ENCODE measurements at places on chromosomes 2 and 18.

GRCh38 chr2:29821591-29821990 is 99.8 kb downstream of the ALK start:
- no peak for DNase-seq

GRCh38 chr18:53757328-53757727 is 467.1 kb downstream of the MBD2 start:
- DNase-seq: no peak

DNA sequence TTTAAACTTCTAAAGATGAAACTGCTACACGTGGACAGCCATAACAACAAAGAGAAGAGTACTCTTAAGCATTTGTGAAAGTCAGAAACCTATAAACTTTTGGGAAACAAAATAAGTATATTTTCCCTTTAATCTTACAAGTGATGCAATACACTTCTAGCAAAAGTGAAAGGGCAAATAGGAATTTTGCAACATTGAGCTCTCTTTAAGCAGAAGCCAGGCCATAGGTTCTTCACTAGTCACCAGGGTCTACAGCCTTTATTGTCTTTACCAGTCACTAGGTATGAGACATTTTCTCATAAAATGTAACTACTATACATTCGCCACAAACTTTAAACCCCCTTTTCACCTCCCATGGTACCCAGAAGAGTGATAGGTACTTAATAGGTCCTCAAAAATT is 37.5 kb downstream of the SCN1A start:
- no peak for DNase-seq

DNA sequence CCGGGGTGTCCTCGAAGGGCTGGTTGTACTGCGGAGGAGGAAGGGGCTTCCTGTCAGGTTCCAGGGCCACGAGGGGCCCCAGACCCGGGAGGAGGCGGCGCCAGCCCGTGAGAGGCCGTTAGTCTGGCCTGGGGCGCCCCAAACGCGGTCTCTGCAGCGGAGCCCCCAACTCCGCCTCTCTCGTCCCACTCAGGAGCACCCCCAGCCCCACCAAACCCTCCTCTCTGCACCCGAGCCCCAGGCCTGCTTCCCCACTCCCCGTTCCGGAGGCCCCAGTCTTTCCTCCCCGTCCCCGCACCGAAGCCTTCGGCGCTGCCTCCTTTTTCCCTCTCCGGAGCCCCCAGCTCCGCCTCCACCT is 473 bp downstream of the HJURP start:
- DNase-seq: no peak

DNA sequence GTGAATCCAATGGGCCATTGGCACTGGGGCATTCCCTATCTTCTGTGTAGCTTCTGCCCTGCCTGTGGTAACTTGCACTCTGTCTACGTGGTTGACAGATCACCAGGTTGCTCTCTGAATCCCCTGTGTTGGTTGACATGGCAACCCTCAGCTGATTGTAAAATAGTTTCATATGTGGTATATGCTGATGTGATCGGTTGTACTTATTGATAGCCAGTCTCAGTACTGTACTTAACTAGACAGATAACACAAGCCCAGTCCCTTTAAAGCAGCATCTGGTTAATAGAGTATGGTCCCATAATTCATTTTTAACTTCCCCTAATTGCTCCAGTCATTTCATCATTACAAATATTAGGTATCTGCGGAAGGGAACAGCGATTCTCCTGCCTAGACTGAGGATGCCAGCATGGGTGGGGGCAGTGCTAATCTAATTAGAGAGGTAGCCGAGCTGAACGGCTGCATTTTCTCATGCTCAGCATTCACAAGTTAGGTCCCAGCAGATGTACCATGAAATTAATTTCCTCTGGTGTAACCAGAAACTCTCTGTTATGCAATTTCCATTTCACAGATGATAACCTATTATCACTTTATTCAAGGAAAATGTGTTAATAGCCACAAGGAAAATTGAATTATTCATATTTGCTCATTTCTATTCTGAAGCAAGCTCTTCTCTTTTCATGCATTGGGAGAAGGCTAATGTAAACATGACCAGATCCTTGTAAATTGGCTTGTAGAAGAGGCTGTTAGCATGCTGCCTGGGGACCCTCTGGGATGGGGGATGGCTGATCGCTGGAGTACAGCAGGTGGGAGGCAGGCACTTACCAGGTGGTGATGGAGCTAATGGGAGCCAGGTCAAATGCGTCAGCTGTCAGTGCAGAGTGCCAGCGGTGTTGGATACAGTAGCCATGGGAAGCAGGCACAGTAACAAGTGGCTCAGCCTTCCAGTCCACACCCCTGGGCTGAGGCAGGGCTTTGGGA is 608.3 kb downstream of the GALR1 start:
- no peak for DNase-seq

DNA sequence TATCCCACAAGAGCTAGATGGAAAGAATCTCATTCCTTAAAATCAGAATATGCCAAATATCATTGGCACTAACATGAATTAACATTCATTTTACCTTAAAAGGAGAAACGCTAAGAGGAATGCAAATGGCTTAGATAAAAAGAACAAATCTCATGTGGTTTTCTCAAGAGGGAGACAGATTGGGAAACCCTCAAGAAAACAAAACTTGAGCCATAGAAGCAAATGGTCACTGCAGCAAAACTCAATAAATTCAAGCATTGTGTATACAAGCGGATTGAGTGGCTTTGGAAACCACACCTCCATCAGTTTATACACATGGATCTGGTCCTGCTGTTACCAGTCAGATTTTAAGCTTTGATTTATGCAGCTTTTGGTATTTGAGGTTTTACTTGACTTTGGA is 1331.8 kb upstream of the ZEB2 start:
- DNase-seq: no peak

DNA sequence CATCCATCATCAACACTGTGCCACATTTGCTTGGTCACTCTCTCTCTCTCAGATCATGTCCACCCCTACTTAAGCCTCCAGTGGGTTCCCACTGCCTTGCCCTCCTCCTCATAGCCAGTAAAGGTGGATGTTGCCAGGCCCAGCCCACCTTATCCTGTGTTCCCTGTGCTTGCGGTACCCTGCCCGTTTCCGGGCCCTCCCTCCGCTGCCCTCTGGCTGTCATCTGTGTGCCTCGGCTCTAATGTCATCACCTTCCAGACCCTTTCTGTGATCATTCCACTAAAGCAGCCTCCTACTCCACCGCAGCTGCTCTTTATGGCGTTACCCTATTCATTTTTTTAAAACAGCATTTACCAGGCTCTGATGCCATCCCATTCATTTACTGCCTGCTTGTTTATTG is 305.7 kb upstream of the SKOR2 start:
- DNase-seq: no peak

GRCh38 chr2:135942936-135943688 is 42.3 kb downstream of the DARS1 start:
- DNase-seq: no peak

- no peak for DNase-seq
These were observed 18.5 kb downstream of the THSD7B start for GRCh38 chr2:136783856-136784255.

GRCh38 chr2:7377916-7378569 is 460.8 kb downstream of the RNF144A start:
- no peak for DNase-seq

DNA sequence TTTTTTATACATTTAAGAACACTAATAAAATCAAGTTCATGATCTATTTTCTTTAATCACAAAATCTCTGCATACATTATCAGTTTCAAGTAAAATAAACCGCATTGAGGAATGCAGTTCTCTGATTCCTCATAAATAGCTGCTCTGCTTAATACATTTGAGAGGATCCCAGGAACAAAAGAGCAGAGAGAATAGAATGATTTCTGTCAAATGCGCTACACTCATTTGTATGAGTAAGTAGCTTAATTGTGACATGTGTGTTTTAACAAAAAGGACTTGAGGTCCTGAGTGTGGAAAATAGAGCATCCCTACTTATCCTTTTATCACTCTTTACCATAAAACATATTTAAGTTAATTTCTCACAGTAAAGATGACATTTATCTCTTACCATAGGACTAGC is 134.0 kb downstream of the PID1 start:
- no peak for DNase-seq

DNA sequence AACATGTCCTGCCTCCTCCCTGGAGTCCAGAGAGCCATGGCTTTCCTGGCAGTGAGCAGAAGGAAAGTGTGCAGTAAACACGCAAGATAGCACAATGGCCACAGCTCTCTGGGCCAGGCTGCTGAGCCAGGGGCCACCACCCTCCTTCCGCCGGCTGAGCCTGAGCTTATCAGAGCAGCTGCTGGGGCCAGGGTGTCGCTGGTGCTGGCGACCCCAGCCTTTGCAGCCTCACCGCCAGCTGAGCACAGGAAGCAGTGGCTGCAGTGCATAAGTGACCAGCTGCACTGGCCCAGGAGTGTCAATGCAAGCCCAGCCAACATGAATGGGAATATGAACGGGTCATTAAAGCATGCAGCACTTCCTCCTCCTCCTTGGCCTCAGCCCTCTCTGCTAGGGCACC is 172.0 kb downstream of the ZFP36L2 start:
- DNase-seq: no peak

GRCh38 chr2:31003749-31004148 is 134.5 kb downstream of the GALNT14 start:
- no peak for DNase-seq

GRCh38 chr2:111522231-111522768 is 361.7 kb downstream of the ANAPC1 start:
- DNase-seq: no peak

- DNase-seq: no peak
These were observed 92.4 kb downstream of the SOCS6 start for GRCh38 chr18:70380915-70381896.

- DNase-seq: no peak
These were observed at the start of gene VIT for GRCh38 chr2:36696533-36696932. Gene VIT (plus strand): TSS chr2:36696707. CDS start chr2:36716371, 19,664 bp downstream.

GRCh38 chr2:166144071-166144470 is 16.3 kb upstream of the SCN1A start:
- DNase-seq: no peak

DNA sequence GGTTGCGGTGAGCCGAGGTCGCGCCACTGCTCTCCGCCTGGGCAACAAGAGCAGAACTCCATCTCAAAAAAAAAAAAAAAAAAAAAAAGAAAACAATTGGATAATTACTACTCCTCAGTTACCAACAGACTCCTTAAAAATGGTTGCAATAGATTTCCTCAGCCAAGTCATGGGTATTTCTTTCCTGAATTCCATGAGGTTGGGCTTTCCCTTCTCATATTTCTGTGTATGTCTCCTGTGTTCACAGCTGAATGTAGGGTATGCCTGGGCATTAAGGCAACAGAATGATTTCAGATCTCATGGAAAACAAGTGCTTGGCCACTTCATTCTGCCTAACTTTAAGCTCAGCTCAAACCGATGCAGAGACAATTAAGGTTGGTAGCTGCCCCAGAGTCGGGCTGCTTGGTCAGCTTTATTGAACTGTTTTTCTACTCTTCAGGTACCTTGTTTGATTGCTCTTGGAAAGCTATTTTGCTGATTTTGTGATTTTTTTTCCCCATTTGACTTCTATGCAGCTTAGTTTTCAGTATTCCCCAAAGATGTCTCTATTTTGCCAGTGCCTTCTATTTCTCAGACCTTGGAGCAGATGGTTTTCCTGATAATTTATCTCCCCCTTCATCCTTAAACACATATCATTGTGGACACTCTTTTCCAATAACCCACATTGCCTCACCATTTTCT is 24.8 kb downstream of the KIF5C start:
- no peak for DNase-seq

- DNase-seq: no peak
These were observed 76.1 kb upstream of the CAVIN2 start for GRCh38 chr2:191922736-191923651.

DNA sequence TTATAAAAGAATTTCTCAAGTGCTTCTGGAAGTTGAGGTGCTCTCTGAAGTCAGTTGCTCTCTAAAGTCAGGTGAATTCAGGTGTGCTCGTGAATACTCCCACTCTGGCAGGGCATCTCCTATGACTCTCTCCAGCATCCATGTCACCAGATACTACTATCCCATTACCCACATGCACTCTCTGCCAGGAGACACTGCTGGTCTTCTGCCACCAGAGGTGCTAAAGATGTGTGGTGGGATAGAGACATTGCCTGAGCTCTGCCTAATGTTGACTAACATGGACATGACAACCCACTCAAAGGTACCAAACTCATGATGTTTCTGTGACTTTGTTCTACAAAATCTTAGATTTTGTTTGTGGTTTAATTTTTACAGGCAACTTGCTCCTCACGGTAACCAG is 106.4 kb upstream of the HNRNPA3 start:
- DNase-seq: no peak

DNA sequence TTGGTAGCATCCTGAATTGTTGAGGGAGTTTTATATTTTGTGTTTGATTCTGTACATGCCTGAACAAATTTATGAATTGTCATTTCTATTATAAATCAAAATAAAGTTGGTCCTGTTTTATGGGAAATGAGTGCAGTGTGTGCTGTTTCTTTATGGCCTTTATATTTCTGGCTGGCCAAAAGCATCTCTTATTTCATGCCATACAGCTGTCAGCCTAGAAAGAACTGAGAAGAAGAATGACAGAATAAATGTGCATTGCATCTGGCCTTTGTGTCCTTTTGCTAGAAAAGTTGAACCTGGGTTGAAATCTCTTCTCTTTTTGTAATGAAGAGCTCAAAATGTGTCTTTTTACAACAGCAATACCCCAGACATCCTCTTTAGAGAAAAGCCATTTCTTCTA is 474.7 kb upstream of the LRATD1 start:
- DNase-seq: no peak

DNA sequence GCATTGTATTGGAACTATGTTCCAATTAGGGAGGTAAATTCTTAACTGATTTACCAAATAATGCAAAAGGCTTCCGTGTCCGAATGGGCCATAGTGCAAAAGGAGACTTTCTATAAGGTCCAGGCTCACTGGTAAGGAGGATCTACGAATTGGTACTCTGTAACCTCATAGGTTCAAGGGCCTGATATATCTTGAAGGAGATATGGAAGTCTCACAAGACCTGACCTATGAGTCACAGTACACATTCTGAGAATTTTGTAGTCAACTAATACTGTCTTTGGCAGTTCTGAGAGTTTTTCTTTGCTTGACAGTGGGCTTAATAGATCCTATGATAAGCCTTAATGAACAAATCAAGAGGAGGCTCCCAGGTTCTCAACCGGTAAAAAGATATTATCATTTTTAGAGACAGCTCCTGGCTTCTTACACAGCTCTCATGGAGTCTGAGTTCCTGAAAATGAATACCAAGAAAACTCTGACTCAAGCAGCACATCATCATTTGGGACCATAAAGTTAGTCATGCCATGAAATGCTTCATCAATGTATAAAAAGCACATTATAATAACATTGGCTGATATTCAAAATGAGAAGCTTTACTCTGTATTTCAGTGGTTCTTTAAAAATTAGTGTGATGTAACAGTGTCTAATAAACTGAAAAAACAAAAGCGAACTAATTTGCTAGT is 1275.2 kb upstream of the CRIM1 start:
- no peak for DNase-seq

- no peak for DNase-seq
These were observed 597.0 kb upstream of the NRXN1 start for GRCh38 chr2:51628917-51629316.

DNA sequence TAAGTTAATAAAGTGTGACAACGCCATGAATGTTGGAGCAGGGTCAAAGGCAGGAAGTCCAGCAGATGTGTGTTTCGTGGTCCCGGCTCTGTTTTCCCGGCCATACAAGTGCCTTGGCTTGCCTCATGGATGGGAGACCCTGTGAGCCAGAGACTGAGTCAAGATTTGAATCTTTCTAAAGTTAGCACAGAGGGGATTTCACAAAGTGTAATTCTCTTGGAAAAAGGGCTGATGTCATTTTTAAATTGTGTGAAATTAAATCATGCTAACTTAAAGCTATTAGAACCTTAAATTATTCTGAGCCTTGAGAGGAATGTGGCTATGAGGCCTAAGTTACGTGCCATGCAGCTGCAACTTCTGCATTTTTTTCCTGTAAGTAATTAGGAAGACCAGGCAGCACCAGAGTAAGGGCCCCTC is 38.3 kb upstream of the RALBP1 start:
- no peak for DNase-seq

GRCh38 chr2:134395779-134396178 is 141.9 kb downstream of the MGAT5 start:
- no peak for DNase-seq

Data from CD4-positive, alpha-beta T cell treated with Interleukin-12 subunit alpha and Interleukin-12 subunit beta, for 1 hour (primary cell).